ENCODE measurements at places on chromosomes 6 and 20.
A peak's percentile ranks its signal among the peaks of the same experiment; 100 is the strongest.

DNA sequence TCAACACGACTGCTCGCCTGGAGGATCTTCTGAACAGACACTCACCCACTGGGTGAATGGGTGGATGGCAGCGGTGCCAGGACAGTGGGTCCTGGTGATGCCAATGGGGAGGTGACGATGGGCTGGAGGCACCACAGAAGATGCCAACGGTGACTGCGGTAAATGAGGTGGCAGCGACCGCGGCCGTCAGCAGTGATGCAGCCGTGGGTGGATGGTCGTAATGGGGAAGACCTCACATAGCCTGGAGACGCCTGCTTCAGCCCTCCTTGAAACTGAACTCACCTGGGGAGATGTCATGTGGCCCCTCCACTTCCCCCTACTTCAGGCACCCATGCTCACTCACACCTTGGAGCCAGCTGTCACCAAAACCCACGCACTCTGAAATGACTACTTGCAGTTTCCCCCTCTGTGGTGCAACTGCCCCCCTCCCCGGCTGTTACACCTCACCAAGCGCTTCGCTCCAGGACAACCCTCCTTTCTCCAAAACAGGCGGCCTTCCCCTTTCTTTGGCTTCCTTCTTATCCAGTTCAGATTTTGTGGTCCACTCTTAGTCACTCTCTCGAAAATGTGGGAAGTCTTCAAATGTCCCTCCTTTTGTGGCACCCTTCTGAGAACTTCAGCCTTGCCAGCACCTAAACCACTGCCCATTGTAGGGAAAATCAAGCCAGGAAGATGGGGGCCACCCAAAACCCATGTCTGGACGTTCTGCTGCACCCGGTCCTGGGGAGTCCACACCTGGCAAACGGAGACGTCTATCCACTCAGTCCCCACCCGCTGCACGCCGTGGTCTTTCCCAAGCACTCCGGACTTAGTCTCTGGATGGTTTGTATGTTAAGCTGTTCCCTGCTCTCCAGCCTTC lies 10.4 kb upstream of the ABHD16B start:
- no peak for DNase-seq

GRCh38 chr6:133040803-133041419 lies 200.2 kb upstream of the EYA4 start:
- DNase-seq: no peak

DNA sequence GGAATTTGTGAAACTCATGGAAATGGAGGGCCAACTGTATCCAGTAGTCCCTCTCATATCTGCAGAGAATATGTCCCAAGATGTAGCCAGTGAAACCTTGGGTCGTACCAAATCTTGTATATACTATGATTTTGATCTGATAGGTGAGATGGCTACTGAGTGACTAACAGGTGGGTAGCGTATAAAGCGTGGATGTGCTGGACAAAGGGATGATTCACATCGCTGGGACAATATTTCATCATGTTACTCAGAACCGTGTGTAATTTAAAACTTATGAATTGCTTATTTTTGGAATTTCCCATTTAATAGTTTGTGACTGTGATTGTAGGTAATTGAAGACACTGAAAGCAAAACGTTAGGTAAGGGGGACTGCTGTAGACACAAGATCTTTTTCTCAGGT lies 144.1 kb downstream of the SMAP1 start:
- DNase-seq: no peak

GRCh38 chr20:37358366-37359150 lies 12.6 kb downstream of the SRC start:
- DNase-seq: no peak

DNA sequence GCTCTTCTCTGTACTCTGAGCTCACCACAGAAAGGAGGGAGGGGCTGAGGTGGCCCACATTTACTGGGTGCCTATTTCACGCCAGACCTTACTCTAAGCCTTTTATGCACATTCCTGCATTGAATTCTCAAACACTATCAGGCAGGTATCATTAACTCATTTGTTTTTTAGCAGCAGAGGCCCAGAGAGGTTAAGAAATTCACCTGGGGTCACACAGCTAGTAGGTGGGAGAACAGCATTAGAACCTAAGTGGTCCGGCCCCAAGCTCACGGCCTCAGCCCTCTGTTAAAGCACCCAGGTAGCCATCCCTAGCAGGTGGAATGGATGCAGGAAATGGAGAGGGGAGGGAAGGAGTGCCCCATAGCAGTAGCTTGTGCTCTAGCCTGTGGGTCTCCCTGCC lies 84.5 kb downstream of the GRM4 start:
- DNase-seq: no peak

DNA sequence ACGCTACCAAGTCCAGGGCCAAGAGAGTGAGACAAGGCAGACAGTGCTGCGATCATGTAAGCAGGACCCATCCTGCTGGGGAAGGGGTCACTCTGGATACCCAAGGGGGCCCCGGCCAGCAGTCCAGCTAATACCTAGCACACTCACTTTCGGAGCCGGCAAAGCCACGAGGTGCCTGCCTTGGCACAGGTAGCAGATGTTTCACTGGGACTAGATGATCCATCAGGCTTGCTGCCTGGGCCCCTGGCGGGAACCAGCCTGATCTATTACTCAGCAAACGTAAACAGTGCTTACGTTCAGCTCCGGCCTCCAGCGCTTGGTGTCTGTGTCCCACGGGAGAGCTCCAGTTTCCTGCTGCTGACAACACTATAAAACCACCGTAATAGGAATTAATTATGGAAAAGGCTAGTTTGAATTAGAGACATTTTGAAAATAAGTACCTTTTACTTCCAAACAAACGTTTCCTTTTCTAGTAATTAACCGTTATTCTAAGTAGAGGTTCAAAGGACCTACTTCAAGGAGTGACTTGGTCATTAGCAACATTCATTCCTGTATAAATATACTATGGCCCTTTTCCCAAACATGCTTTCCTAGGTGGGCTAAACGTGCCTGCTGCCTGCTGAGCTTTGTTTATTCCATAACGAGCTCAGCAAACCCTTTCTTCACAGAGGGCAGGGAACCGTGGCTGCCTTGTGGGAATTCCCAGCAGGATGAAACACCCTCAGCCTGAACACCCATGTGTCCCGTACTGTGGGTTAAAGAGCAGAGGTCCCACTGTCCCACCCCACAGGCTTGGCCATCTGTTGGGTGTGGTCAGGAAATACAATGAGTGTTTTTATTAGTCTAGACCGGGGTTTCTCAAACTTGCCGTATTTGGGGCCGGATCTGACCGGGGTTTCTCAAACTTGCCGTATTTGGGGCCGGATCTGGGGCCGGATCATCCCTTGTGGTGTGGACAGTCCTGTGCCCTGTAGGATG lies 18.4 kb downstream of the SLC22A23 start:
- peak; percentile 65 for DNase-seq

GRCh38 chr6:95545686-95546085 lies 31.6 kb upstream of the MANEA start:
- DNase-seq: no peak

DNA sequence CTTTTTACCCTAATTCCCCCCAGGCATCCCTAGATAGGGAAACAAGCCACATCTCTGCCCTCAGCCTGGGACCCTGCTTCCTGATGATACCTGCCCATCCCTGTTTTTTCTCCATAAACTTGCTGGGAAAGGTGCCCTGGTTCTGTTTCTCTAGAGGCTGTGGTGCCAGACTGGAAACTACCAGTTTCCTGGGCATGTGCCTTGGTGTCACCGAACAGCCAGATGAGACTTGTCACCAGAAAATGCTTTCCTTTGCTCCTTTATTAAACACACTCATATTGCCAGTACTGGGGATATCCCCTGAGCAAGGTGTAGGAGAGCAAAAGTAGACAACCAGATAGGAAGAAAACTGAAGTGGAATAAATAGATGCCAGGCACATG lies 16.8 kb downstream of the SRSF3 start:
- no peak for DNase-seq

DNA sequence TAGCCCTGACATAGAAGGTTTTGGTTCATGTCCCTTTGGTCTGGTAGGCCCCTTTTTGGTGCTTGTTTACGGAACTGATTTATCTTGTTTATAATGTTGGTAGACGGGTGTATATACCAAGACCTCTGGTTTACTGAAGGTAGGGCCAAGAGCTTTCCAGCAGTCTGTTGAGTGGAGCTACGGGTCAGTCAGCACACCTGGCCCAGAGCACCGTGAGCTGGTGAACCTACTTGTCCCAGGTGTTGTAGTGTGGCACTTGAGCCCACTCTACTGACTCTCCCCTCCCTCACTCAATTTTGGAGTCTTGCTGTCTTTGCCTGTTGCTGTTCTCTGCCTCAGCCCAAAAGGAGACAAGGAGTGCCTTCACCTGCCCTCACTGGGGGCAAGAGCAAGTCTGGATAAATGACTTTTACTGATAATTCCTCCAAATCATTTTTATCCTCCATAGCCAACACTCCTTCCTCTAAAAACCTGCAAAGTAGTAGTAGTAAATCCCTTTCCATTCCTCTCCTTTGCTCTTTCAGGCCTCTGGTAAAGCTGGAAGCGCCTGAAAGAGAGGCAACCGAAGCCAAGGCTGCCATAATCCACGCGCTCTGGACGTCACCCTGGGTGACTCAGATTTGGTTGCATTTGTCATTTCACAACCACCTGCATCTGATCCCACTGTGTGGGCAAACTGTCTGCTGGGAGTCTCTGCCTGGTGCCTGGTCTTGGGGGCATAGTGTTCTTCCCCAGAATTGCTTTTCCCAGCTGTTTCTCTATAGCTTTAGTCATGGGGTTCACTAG lies 22.2 kb downstream of the RREB1 start:
- DNase-seq: no peak

DNA sequence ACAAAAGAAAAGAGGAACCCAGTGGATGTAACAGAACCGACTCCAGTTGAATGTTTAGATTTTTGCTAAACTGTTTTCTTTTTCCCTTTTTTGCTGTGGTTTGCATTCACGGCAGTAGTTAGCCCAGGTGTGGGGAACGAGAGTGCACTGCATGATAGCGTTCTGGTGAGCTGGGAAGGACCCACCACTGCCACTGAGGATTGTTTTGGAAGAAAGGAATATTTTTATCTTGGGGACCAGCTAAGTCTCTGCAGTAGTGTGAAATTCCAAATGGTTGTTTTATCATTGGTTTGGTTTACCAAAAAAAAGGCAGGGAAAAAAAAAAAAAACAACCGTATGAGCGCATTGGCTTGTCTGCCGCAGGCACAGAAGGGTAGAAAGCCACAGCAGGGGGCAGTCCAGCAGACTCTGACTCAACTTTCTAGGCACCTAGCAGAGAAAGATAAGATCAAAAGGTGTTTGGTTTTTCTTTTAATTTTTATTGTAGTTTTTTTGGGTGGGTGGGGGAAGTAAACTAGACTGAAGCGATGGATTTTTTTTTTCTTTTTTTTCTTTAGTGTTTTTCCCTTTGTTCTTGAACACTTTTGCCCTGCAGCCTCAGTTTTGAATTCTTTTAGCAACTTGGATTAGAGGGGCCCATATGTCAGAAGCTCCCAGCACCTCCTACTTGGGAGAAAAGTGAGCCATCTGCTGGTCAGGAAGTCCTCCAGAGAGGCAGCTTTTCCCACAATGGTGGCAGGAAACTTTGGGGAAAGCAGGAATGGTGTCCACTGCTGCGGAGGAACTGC lies 13.5 kb upstream of the RAB5IF start:
- DNase-seq: peak; percentile 5

- no peak for DNase-seq
Observed at GRCh38 chr6:42236682-42237473, 19.2 kb upstream of the MRPS10 start.

GRCh38 chr6:40629463-40629862 lies 42.3 kb upstream of the LRFN2 start:
- DNase-seq: no peak

GRCh38 chr6:132400555-132400882 lies 756 bp downstream of the MOXD1 start:
- DNase-seq: no peak

DNA sequence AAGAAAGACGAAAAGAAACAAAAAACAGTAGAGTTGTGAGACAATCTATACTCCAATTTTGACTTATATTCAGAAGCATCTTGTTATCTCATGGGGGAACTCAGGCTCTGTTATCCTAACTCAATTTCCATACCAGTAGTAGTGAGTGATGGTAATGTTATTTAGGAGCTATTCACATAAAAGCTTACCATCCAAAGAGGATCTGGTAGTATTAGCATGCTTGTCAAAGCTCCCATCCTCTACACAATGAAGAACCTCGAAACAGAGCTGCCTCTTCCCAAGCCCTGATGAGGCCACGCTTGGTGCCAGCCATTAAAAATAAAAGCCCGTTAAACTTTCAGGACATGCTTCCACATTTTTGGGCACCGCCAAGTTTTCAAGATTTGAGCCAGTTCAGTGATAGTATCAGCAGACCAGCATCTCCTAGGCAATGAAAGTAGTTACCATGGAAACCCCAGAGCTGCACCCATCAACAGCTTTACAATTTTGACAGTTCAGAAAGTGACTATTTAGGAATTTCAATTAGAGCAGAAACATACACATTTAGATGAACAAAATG lies 173.3 kb downstream of the CD83 start:
- DNase-seq: no peak

- no peak for DNase-seq
Observed at GRCh38 chr20:37902504-37903313, at the start of gene VSTM2L. Gene VSTM2L, plus strand, starts transcription at chr20:37903127. Its CDS starts 224 bp downstream, at chr20:37903351.

- DNase-seq: no peak
Observed at GRCh38 chr20:31803552-31804291, 15.4 kb upstream of the MYLK2 start.

DNA sequence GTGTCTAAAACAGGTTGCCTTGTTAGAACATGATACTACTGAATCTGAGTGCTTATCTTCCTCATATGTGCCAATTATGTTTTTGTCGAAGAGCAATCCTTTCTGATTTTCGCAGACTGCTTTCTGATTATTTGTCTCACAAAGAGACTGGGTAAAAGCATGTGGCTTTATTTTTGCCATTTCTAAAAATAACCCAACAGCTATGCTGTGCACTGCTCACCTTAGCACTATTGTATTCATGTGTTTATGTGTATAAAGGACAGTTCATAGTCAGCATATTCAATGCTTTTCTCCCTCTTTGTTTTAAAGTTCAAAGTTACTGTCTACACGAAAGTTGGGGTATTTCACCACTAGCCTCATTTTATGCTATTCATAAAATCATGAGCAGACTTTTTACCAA lies 127.0 kb downstream of the SGK1 start:
- no peak for DNase-seq

- no peak for DNase-seq
Observed at GRCh38 chr20:40941133-40941610, 87.5 kb upstream of the TOP1 start.

GRCh38 chr6:163309491-163310026 lies 105.0 kb upstream of the QKI start:
- DNase-seq: no peak

DNA sequence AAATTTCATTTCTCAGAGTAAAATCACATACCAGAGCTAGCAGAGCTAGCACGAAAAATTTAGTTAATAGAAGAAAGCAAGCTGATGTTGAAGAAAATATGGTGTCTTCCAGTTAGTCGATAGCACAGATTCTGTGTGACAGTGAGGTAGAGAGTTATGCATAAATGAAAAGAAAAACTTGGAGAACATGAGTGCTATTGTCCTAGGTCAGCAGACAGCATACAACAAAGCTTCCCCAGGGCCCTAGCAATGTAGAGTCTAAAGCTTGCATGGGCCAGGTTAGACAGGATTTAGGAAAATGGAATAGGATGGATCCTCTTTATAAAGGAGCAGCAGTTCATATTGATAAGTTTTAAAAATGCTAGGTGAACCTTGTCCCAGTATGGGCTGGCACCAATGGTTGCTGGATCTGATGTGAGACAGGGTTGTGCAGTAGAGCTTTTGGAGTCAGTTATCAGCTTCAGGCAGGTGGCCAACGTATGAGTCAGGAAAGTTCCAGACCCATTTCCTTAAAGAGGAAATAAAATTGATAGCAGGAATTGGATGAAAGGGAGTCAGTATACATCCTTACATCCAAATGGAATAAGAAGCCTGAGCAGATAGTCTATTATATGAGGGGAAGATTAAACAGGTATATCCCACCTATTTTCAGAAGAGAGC lies 277.2 kb downstream of the FRK start:
- DNase-seq: no peak

Measured in NCI-H1092 treated with DMSO at 0.1 percent for 48 hours (cell line).